COR-L47 (cell line): ENCODE measurements at places on chromosomes 1 and 21.

GRCh38 chr1:21861602-21862429 lies 49.8 kb downstream of the LDLRAD2 start:
- no peak for DNase-seq

DNA sequence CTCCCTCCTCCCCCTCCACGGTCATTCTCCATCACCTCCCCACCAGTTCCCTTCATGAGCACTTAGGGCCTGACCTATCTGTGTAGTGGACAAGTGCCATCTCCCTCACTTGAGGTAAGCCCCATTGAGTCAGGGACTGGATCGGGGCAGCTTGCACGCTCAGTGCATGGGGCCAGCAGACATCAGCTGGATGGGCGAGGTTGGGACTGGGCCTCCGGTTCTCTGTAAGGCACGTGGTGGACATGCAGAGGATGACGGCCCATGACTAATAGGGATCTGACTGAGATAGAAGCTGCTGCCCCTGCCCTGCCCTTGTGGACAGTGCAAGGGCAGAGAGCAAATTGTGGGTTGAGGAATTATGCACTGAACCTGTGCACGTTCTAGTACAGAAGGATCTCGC lies 120.4 kb upstream of the C1orf174 start:
- no peak for DNase-seq

DNA sequence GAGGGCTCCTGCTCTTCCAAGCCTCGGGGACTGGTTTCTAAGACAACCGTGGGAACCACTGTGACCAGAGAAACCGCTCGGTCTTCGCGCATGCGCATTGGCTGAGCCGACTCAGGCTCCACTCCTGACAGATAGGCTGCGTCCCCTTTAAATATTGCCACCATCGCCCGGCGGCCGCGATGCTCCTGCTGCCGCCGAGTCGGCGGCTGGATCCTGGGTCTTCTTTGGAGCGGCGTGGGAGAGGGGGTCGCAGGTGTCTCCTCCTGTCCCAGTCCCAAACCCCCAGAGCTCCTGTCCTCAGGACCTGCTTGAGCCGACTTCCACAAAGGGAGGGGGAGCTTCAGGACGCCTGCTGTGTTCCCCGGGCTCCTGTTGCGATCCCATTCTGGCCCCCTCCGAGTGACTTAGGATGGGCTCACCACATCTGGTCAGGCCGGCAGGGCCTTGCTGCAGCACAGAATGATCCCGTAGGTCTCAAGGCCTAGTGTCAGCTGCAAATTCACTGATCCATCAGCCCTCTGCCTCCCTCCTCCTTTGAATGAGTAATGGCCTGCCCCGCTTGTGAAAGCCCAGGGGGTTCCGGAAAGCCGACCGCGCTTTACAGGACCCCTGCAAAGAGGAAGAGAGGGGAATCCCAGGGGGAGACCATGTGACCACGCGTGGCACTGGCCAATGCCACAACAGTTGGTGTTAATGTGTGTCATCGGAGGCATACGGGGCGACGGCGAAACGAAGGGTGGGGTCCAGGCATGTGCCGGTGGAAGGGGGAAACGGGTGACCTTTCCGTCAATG lies 683.2 kb upstream of the TPTE start:
- DNase-seq: no peak

DNA sequence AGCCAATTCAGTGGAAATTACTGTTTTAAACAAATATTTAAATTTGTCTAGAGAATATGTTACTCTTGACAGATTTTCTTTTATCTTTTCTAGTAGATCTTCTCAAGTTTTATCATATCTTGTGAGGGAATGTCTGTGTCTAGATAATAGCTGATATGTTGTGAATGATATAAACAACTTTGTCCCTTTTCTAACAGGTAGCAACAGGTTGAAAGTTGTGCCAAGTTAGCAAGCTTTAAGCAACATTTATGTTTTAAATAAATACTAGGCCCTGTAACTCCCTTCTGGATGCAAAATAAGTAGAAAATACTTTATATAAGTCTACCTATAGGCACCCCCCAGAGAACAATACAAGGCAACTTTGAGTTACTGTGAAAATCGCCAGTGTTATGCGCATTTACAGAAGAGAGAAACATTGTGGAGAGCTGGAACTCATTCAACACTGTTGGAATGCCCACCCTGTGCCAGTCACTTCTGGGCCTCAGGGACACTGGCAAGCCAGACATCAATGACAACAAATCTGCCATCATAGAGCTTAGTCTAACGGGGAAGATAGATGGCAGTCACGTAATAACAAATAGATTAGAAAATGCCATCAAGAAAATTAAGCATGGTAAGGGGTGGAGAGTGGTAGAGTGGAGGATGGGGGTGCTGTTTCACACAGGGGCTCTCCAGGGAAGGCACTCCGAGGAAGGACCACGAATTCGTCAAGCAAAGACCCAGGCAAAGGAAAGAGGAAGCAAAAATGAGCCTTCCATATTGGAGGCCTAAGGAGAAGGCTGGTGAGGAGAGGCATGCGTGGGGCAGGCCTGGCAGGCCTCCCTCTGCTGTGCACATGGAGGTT lies 4.4 kb downstream of the MAP3K21 start:
- no peak for DNase-seq

GRCh38 chr1:68218490-68218889 lies 13.8 kb downstream of the WLS start:
- no peak for DNase-seq

GRCh38 chr1:87176087-87176486 lies 152.6 kb upstream of the LMO4 start:
- DNase-seq: no peak

DNA sequence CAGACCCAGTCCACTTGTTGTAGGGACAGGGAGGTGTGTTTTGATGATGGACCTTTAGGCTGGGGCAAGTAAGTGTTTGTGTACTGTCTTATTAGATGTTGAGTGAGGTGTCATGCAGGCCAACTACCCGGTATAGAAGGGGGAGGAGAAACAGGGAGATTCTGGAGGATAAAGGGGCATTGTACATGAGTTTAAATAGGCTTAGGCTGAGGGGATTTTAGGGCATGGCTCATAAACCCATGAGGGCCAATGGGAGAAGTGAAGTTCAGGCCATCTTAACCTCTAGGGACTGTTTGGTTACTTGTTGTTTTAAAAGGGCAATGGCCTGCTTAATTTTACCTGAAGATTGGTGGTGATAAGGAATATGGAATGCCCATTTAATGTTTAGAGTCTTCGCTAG lies 38.2 kb upstream of the PLA2G5 start:
- DNase-seq: no peak
